ENCODE measurements at places on chromosomes 13 and 19.

DNA sequence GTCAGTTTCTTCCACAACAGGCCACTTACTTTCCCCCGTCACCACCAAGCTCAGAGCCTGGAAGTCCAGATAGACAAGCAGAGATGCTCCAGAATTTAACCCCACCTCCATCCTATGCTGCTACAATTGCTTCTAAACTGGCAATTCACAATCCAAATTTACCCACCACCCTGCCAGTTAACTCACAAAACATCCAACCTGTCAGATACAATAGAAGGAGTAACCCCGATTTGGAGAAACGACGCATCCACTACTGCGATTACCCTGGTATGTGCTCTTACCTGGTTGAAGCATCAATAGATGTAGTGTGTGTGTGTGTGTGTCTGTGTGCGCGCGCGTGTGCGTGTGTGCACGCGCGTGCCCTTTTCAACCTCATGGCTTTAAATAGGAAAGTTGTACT, 3.7 kb downstream of the KLF5 start:
- no peak for DNase-seq

DNA sequence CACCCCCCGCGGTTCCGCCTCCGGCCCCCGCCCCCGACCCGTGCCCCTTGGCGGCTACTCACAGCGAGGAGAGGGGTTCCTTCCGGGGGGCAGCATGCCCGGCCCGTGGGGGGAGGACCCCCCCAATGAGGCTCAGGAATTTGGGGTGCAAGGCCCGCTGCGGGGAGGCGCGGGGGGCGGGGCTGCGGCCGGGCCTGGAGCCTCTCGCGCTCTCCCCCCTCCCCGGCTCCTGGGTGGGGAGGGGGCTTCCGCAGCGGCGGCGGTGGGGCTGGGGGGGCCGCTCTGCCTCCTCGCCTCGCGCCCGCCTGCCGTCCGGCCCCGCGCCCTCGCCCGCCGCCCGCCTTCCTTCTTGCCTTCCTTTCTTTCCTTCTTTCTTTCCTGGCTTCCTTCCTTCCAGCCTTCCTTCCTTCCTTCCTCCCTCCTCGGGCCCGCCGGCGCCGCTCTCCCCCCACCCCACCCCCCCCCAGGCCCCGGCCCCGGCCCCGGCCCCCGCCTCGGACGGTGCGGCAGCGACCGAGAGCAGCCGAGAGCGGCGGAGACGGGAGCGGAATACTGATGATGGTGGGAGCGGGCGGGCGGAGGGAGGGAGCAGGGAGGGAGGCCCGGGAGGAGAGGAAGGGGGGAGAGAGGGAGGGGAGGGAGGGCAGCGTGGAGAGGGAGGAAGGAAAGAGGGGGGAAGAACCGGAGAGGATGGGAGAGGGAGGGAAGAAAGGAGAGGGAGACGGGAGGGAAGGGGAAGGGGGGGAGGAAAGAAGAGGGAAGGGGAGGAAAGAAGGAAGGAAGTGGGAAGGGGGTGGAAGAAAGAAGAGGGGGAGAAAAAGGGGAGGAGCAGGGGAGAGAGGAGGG, at the start of gene LRRC4B:
LRRC4B (minus strand) TSS at position 554 of the 846 bp plus-strand sequence. CDS start 19,597 bp downstream, outside the sequence.
- DNase-seq: no peak

DNA sequence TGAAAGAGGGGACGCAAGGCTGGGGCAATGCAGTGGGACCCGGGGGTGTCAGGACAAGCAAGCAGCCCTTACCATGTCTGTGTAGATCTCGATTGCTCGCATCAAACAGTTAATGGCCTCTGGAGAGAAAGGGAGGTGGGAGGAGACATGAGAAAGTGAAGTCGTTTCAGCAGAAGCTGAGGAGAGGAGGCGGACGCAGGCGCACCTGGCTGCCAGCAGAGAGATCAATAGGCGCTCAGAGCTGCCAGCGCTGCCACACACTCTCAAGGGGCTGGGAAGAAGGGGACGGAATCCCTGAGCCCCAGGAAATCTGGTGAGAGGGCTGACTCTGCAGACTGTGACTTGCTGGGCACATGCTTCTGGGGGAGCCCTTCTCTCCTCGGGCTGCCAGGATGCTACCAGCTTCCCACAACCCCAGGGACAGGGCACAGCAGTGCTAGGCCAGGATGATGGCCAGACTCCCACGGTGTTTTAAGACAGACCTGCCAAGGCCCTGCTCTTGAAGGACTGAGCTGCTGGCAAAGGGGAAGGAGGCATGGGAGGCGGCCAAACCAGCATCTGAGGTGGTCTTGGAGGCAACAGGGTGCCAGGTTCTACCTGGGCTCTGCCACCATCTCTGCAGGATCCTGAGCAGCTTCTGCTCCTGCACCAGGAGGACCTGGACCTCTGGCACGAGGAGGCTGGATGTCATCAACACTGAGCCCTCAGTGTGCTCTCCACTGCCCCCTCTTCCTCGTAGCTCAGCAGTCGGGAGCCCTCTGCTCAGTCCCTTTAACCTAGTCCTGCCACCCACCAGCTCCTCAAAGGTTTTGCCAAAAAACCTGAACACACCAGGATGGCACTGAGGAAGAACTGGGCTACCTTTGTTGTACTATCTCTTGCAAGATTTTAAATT, 11.7 kb upstream of the KPTN start:
- no peak for DNase-seq

DNA sequence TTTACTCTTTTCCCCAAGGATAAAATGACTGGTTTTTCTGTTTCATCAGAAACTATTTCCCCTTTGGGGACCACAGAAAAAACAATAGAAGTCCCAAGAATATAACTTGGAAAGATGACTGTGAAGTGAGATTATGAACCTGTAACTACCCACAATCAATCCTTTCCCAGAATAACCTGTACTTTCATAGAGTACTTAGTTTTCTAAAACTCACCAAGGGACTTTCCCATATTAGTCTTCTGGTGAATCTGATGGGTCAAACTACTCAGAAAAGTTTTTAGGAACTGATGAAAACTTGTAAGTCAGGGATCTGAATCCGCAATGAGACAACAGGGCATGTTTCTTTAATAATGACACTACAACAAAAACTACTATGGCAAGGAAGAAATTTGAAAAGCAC, 62.6 kb downstream of the STK24 start:
- DNase-seq: no peak

DNA sequence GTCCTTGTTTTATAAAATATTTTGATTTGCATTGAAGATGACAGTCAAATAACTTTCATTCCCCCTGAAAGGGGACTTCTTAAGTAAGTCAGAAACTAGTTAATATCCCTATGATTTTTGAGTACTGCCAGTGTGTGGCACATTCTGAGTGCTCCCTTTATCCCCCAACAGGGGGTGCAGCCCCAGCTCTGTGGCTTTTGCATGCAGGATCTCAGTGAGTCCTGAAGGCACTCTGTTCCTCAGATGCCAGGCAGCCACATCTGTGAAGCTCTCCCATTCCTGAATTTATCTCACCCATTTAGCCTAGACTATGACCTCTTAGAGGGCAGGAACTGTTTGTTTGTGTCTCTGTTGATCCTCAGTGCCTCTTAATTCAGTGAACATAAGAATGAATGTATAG, 123.1 kb downstream of the CDK8 start:
- no peak for DNase-seq

- DNase-seq: no peak
These were observed 441.5 kb downstream of the DIAPH3 start for GRCh38 chr13:59721926-59722910.

- DNase-seq: no peak
These were observed 42.9 kb upstream of the PCDH9 start for GRCh38 chr13:67273001-67273400.

- DNase-seq: no peak
These were observed 1.6 kb downstream of the LPAR6 start for GRCh38 chr13:48411147-48411794.

GRCh38 chr19:40604647-40605215, 3.6 kb downstream of the LTBP4 start:
- DNase-seq: no peak

DNA sequence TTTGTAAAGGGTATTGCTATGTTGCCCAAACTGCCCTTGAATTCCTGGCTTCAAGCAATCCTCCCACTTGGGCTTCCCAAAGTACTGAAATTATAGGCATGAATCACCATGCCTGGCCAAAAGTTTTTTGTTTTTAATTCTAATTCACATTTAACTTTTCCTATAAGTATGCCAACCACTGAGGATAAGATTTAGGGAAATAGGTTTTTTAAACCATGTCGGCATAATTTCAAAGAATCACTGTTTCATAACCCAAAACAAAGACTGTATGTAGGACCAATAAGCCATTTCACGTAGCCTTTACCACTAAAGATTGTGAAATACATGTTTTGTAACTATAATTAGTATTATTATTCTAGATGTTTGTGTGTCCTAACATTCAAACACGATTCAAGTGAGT, 8.2 kb downstream of the ZDHHC20 start:
- DNase-seq: no peak

DNA sequence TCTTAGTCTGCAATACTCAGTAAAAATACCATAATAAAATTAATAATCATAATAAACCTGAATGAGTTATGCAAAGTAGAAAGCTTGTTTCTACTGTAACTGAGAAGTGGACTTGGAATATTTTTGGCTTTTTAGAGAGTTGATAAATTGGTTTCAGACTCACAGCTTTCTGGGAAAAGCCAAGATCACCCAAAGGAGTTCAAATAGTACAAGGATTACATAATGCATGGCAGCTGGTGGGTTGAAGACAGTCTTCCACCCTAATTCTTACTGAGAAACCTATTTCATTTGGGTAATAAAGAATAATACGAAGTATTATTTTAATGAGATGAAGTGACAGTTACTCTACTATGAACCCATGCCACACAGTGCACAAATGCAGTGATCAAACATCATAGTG, 139.4 kb upstream of the KLF12 start:
- no peak for DNase-seq

- no peak for DNase-seq
These were observed 1.7 kb downstream of the ERCC1 start for GRCh38 chr19:45421947-45422498.

- DNase-seq: no peak
These were observed 45.3 kb downstream of the POLR1D start for GRCh38 chr13:27666951-27667350.

DNA sequence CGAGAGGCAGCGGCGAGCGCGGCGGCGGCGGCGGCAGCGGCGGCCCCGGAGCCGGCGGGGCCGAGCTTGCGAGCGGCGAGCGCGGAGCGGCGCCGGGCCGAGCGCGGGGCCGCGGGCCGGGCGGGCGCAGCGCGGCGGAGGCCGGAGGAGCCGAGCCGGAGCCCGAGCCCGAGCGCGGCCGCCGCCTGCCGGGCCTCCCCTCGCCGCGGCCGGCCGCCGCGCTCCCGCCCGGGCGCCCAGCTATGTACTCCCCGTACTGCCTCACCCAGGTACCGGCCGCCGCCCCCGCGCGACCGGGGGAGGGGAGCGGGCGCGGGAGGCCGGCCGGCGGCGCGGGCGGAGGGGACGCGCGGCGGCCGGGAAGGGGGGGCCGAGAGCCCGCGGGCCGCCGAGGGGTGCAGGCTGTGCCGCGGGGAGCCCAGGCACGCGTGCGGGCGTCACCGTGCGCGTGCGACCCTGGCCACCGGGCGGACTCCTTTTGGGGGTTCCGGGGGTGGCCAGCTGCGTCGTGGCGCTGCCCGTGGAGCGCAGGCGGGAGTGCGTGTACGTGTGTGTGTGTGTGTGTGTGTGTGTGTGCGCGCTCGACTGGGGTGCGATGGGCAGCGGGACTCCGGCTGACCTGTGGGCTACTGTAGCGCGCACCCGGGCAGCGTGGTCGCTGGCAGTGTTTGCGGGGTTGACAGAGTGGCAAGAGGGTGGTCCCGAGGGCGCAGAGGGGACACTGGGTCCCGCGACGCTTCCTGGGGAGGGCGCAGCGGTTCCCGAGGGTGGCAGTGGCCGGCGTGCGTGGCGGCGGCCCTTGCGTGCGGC, 526 bp downstream of the NFIX start:
- DNase-seq: no peak

DNA sequence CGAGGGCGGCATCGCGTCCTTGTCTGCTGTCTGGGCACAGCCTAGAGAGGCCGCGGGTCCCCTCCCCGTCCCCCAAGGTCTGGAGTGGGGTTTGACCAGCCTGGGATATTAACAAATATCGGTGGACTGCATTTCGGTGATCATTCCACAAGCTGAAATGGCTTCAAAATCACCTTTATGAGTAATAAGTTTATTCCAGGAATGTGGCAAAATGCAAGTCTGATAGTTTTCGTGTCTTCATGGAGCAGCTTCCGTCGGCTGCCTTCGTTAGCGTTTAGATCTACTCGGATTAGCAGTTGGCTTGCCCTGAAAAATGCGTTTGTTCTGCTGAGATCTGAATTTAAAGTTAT, 1.1 kb upstream of the GJA3 start:
- no peak for DNase-seq

- no peak for DNase-seq
These were observed 133.7 kb downstream of the RAP2A start for GRCh38 chr13:97567510-97568243.
